Omental fat pad (tissue), 4 donors: ENCODE measurements at places on chromosomes 2 and 18.

DNA sequence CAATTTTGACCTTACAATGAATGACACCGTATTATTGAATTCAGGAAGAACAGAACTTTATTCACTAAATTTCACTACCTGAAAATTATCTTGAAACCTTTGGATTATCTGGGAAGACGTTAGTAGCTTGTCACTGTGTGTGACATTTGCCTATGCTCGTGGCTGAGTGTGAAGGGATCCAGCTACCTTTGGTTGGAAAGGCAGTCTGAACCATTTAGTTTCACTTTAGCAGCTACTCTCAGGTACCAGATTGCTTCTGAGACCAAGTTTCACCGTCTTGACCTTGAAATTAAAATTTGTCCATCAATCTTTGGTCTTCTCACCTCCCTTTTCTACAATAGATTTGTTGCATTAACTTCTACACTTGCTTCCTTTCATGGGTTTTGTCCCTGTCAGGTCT is 637.5 kb downstream of the MBD2 start:
- DNase-seq, result no peak

GRCh38 chr18:24552218-24552617 is 91.8 kb downstream of the HRH4 start:
- no peak for DNase-seq

- no peak for DNase-seq
These were observed 53.2 kb upstream of the SLC4A10 start for GRCh38 chr2:161571051-161571429.

GRCh38 chr18:39909706-39910105 is 2045.3 kb upstream of the PIK3C3 start:
- DNase-seq, result no peak

GRCh38 chr2:230956827-230957755 is 32.0 kb upstream of the GPR55 start:
- DNase-seq, result no peak
